Pulmonary artery endothelial cell (primary cell): ENCODE measurements at places on chromosomes 5 and 9. TPM values are rescaled to one million over a fixed set of nuclear protein-coding genes. Genes with fewer than 3 reads are reported as not detected.

Gene CSF1R
- not detected in 2 replicates for total RNA-seq

- no peak for DNase-seq
Measured at GRCh38 chr9:118596374-118597015, 772.7 kb downstream of the BRINP1 start.

DNA sequence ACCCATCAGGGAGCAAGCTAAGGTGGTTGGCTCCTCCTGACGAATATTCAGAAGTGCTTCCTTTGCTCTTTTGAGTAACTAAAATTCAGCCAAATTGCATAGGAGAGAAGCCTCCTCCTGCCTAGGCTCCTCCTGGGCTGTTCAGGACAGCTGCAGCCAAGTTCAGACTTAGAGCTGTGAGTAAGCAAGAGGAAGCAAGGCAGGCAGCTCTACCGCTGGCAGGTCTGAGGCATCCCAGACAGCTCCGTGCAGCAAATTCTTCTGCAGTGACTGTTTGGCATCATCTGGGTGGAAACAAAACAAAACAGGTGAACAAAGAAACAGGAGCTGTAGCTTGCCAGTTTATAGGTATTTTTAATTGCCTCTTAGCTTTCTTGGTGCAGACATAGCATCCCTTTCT, 421.0 kb downstream of the GADD45G start:
- DNase-seq = no peak

Gene SLC46A2
- total RNA-seq = not detected in 2 replicates
